ENCODE measurements at places on chromosomes 7 and 10.

GRCh38 chr10:17888189-17888588 lies 63.5 kb upstream of the SLC39A12 start:
- DNase-seq: no peak

GRCh38 chr10:67665491-67665890 lies 30.5 kb downstream of the CTNNA3 start:
- DNase-seq: no peak

DNA sequence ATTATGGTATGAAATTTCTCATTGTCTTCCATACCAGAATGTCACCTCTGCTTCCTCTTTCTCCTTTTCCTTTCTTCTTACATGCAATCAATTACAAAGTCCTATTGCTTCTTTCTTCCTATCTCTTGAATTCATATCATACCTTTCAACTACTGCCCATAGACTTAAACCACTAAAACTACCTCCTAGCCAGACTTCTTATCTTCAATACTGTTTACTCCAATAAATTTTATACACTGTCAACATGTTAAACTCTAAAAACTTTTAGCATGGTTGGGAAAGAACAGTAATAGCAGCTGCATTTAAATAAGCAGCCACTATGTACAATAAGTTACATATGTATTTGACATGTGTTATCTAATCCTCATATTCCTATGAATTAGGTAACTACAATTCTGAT lies 34.9 kb downstream of the PCGF6 start:
- DNase-seq: no peak

DNA sequence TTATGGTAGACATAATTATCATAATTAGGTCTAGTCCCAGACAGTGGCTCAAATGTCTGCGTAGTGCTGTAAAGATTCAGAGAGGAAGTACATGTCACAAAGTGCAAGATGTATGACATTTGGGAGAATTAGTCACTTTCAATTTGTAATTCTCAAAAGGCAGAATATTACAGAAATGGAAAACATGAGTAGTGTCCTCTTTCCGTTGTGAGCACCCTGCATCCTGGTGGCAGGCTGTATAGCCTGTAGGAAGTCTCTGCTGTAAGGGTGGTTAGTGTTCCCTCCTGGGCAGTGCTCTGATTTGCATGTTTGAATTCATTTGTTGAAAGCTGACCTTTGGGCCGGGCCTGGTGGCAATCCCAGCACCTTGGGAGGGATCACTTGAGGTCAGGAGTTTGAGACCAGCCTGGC lies 17.0 kb downstream of the CDK14 start:
- no peak for DNase-seq

DNA sequence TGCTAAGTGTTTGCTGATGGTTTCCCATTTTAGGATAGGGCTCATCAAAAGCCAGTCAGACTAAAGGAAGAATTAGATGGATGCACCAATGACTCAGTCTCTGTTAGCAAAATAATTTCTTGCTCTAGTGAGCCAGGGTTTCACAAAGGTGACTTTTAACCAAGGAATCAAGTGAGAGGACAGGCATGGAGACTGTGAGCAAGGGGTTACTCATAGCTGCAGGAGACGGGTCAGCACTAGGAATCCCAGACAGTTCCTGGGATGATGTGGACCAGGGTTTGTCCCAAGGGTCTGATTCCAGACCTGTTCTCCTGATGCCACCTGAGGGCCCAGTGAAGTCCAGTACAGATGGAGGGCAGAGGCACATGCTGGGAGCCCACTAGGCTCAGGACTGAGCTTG lies 138.1 kb downstream of the NOC3L start:
- DNase-seq: no peak

- DNase-seq: no peak
These were observed 40.9 kb downstream of the JCAD start for GRCh38 chr10:30018496-30018895.

DNA sequence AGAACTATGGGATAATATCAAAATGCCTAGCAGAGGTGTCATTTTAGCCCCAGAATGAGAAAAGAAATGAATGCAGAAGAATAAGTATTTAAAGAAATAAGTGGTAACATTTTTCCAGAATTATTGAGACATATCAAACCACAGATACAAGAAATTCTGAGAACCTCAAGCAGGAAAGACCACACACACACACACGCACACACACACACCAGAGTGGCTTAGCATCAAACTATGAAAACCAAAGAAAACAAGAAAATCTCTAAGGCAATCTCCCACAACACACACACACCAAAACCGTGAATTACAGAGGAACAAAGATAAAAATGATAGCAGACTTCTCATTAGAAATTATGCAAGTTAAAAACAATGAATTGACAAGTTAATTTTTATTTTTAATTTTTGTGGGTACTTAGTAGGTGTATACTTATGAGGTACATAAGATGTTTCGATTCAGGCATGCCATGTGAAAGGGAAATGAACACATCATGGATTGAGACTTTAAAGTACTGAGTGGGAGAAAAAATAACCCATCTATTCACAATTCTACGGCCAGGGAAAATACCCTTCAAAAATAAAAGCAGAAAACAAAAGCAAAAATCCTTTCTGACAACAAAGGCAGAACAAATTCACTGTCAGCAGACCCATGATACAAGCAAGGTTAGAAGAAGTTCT lies 14.6 kb downstream of the PPIF start:
- no peak for DNase-seq

DNA sequence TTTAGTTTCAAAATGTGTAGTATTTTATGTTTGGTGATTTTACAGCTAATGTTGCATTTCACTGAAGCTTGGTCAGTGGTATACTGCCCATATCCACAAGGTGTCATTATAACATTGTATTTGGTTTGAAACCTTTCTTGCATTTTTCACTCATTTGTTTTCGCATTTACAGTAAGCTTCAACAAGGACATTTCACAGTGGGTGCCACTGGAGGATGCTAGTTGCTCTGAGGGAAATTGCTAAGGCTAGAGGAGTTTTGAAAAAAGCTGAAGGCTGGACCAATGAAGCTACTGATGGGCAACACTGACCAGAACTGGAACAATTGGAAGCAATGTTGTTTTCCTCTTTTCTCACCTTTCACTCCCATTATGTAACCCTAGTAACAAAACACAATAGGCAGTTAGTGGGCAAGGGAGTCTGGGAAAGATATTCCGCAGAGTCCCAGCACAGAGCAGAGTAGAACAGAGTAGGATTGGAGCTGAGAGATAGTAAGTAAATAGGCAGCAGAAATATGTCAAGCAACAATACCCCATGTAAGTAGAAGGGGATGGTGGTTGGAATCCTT lies 23.6 kb upstream of the SRI start:
- DNase-seq: peak; percentile 31

GRCh38 chr10:83677795-83678194 lies 461.5 kb upstream of the GHITM start:
- DNase-seq: no peak

DNA sequence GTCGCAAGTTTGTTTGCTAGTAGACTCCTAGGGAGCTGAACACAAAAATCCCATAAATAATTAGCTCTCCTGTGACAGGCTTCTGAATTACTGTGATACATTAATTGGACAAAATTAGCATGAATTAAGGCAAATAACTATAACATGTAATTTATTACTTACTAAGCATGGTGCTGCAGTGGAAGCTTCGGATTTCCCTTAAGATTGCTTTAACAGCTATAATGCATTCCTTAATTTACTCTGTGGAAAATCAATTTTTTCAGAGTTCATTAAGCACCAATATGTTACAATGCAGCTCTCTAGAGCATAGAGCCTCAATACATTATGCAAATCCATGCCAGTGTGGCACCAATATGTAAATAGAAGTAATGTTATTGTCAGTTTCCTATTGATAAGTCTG lies 201.5 kb downstream of the MDFIC start:
- no peak for DNase-seq

- no peak for DNase-seq
These were observed 262.8 kb upstream of the IMMP2L start for GRCh38 chr7:111825046-111825445.

DNA sequence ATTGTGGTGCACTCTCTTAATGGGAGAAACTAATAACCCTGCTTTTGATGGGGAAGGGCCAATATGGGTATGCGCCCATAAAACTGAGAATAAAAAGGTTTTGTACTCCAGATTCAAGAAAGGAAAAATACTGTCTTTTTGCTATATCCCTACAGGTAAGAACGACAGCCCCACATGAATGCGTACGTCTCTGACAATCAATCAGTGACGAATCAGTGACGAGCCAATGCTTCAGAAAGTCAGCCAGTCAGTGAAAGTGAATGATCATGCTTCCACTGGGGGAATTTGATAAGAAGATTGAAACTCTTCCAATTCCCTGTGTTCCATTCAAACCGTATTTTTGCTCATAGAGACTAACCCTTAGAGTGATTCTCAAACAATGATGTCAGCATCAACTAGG lies 26.3 kb downstream of the ARL5B start:
- no peak for DNase-seq

Measured in DMS 273 treated with DMSO at 0.1 percent for 48 hours (cell line).